ENCODE measurements at places on chromosomes 3 and 15.
A peak's percentile ranks its signal among the peaks of the same experiment; 100 is the strongest.

DNA sequence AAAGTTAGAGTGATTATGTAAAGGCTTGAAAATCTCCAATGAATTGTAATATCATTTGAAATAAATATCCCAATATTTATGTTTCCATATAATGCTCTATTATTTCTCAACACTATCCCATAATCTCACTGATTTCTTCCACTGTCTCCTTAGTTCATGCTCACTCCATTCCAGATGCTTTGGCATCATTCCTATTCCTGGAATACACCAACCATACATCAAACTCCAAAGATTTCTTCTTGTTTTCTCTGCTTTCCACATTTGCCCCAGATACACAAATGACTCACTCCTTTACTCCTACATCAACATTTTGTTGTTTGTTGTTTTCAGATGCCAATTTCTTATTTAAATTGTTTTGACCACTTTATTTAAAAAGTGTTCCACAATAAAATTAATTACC, 1390.8 kb downstream of the ZPLD1 start:
- DNase-seq: no peak

DNA sequence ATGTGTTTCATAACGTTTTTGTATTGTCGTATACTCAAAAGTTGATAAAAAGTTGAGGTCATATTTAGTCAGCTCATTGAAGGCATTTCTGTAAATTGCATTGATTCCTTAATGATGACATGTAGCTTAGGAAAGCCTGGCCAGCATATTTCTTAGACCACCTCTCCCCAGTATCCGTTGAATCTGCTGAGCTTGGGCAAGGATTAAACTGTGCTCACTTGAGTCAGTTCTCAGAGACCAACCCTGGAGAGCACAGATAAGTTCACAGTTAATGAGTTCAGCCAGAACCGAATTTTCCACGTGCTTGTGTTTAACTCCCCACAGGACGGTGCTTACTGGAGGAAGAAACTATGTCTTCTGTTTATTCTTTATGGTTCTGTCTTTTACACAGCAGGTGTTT, 132.7 kb downstream of the SLC25A26 start:
- no peak for DNase-seq

- peak; percentile 92 for DNase-seq
These were observed 14.9 kb downstream of the MINDY4B start for GRCh38 chr3:150890295-150890694.

GRCh38 chr15:42971830-42972229, 51.3 kb upstream of the TTBK2 start:
- no peak for DNase-seq

DNA sequence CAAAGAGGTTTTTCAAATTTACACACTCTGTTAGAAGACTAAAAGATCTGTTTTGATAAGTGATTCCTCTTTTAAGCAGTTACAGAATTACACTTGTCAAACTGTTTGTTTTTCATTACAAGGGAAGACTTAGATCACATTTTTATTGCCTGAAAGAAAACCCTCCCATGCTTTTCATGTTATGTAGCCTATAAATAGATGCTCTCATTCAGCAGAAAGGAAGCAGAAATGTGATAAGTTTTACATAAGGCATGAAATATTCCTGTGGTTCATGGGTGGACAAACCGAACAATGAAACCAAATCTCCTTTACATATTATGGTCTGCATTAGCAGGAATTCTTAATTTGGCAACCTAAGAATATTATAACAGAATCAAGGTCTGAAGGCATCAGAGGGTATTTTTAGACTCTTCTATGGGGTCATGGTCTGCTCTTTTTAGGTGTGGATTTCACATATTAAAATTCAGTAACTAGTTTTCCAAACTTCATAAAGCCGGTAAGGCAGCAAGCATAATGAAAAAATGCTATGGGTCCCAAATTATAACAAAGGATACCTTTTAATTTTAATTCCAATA, 37.3 kb upstream of the FXR1 start:
- no peak for DNase-seq

- DNase-seq: peak; percentile 48
These were observed 19.0 kb downstream of the CSPG4 start for GRCh38 chr15:75693501-75694240.

DNA sequence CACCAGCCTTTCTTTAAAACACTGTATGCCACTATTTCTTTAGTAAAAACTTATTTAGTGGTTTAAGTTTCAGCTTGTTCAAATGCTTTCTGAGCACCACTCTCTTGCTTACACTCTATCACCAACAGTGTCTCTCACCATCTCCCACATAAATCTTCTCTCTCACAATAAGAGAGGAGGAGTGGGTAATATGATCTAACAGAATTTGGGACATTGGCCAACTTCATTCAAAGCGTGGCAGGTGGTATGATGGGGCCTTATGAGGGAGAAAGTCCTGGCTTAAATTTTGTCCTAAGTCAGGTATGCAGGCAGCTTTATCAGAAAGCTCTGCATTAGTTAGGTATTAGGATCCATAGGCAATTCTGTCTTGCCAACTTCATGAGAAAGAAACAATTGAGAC, 1132.5 kb downstream of the TUSC7 start:
- no peak for DNase-seq

- no peak for DNase-seq
These were observed 14.3 kb upstream of the MASP1 start for GRCh38 chr3:187305881-187306280.

DNA sequence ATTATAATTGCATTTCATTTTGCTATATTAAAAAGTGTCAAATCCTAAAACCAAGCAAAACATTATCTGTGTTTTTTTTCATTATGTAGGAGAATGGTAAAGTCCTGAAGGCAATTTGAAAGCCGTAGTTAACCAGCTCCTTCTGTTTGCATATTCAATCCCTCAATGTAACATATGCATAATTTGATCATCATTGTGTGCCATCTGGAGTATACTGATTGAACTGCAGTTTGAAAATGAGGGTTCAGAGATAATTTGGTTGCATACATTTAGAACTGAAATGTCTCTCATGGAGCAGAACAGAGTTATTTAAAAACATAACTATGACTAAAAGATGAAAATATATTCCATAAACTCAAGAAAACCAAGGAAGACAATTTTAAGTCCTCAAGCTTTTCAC, 518.6 kb downstream of the GBE1 start:
- DNase-seq: no peak

DNA sequence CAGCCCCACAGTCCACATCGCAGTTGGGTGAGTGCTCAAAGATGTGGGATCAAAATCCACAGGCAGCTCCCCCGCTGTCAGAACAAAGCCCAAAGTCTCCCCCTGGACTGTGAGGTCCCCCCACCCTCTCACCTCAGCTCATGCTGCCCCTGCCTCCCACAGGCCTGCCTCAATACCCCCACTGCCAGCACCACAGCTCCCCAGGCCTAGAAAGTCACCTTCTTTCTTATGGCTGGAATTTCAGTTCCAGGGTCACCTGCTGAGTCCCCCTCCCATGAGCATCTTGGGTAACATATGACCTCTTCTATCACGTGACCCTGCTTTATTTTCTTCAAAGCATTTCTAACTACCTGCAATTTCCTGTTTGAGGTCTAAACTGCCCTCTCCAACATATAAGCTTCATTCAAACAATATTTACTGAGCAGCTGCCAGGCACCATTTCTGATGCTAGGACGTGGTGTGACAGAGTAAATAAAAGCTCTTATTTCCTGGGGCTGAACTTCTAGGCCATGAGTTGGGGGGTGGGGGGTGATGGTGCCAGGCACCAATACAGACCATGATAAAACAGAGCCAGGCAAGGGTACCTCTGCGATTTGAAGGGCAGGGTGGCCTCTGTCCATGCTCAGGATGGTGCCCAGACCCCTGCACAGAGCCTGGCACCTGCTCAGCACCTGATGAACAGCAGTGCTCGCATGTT, 2.4 kb upstream of the TMEM89 start:
- no peak for DNase-seq

DNA sequence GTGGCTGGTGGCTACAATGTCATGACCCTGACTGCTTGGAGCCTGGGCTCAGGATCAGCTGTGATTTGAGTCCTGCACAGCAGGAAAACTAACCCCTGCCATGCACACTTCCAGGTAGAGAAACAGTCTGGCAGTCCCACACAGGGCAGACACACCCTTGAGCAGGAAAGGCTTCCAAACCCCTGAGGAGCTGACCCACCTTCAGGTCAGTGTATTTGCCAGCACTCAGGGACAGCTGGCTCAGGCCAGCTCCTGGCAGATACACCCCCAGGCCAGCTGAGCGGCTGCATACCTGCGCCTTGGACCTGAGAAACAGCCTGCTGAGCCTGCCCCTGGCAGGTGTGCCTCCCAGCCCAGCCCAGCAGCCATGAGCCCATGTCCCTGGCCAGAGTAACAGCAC, 22.2 kb upstream of the CDAN1 start:
- no peak for DNase-seq

GRCh38 chr3:65666448-65667091, 372.1 kb downstream of the MAGI1 start:
- no peak for DNase-seq

DNA sequence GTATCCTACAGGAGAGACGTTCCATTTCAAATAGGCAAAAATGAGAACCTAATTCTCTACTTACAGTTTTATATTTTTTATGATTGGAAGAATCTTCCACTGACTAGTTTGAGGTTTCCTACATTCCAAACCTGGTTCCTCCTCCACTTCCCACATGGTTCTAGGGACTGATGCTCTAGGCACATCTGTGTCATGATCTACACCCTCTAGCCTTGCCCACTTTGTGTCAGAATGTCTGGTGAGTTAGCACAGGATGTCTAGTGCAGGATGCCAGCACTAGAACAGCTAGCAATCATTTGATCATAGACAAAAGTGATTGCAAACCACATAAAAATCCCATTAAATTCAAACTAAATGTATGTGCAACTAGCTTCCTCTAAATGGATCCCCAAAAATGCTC, 26.7 kb upstream of the FILIP1L start:
- DNase-seq: no peak

- no peak for DNase-seq
These were observed 88.2 kb downstream of the RPL39L start for GRCh38 chr3:187051066-187051465.

GRCh38 chr3:54861248-54862067, 66.4 kb downstream of the LRTM1 start:
- DNase-seq: no peak

All from suppressor macrophage treated with lipopolysaccharide for 1 hour (primary cell).